ENCODE measurements at places on chromosomes 5 and 9.

DNA sequence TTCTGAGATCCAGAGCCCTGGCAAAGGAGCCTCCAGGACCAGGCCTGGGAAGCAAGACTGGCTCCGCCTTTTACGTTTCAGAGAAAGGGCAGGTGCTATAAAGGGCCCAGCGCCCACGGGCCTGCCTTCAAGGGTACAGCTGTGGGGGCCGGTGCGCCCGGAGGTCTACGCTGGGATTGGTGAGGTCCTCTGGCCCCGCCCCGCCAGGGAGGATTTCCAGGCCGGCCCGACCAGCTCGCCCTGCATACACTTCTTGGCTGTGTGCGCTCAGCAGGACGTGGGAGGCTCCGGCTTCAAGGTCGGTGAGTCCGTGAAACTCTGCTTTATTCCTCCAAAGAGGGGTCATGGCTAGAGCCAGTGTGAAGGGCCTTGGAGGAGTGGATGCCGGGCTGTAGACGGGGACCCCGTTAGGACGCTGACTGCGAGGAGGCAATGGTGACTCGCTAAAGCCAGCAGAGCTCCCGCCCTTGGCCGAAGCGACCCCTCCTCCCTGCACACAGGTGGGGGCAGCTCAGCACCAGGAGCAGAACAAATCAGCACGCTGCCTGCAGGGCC lies at the start of gene CKMT2:
TSS of gene CKMT2 (plus strand) at position 243 of the 555 bp plus-strand sequence. CDS start 17,811 bp downstream, outside the sequence.
- DNase-seq: no peak

DNA sequence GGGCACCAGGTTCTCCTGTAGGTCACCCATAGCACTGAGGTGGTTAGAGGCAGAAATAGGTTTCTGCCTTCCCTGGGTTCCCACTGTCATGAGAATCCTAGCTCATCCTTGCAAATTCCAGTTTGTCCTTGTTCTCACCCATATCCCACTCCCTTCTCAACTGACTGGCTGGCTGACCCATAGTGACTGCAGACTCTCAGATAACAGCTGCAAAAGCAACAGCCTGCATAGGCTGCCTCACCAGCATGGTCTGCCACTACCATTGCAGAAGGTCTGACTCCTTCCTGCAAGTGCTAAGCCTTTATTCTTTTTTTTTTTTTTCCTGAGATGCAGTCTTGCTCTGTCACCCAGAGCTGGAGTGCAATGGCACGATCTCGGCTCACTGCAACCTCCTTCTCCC lies 194.0 kb downstream of the SEMA6A start:
- no peak for DNase-seq

GRCh38 chr5:168869615-168870227 lies 290.6 kb upstream of the PANK3 start:
- no peak for DNase-seq

- no peak for DNase-seq
These were observed 16.0 kb downstream of the SERINC5 start for GRCh38 chr5:80239680-80240367.

DNA sequence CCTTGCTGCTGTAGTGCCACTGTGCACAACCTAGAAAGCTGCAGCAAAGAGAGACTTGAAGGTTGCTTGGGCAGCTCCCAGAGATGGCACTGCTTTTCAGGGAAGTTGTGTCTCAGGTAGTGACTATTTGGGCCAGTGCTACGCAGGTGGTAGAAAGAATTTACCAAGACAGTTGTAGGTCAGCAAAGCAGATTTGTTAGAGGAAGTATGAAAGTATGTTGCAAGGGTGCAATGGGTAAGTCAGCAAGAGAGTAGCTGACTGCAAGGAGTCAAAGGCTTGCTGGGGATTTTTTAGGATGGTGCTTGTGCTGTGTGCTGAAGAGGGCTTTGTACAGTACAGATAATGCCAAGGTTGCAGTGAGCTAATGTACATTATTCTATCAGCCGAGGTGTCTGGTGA lies 33.5 kb upstream of the SPARC start:
- DNase-seq: no peak

GRCh38 chr9:99850736-99851499 lies 29.2 kb downstream of the NR4A3 start:
- DNase-seq: no peak

DNA sequence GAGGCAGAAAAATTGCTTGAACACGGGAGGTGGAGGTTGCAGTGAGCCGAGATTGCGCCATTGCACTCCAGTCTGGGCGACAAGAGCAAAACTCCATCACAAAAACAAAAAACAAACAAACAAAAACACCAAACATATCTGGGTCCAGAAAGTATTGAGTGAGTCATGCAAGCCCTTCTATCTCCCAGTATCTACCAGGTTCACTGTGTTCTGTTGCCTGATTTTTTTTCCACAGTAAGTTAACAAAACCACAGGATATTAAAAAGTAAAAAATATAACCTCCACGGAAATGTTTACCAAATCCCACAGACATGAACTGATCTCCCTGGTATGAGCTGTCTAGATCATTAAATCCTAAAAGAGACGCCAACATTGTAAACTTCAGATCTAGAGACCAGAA lies 94.4 kb downstream of the ANKH start:
- no peak for DNase-seq

DNA sequence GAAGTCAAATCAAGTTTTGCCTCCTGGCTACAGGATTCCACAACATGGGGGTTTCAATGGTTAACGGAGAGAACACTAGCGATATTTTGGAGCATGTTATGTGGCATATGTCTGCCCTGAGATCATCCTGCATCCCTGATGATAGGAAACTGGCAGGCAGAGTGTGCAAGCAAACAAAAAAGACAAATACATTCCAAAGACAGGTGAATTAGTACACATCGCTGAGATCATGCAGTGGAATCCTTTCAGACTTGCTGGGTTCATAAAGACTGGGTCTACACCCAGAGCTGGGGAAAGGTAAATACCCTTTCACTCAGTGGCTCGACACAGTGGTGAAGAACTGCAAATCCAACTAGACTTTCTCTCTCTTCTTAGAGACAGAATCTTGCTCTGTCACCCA lies 286.5 kb downstream of the EFNA5 start:
- DNase-seq: no peak

DNA sequence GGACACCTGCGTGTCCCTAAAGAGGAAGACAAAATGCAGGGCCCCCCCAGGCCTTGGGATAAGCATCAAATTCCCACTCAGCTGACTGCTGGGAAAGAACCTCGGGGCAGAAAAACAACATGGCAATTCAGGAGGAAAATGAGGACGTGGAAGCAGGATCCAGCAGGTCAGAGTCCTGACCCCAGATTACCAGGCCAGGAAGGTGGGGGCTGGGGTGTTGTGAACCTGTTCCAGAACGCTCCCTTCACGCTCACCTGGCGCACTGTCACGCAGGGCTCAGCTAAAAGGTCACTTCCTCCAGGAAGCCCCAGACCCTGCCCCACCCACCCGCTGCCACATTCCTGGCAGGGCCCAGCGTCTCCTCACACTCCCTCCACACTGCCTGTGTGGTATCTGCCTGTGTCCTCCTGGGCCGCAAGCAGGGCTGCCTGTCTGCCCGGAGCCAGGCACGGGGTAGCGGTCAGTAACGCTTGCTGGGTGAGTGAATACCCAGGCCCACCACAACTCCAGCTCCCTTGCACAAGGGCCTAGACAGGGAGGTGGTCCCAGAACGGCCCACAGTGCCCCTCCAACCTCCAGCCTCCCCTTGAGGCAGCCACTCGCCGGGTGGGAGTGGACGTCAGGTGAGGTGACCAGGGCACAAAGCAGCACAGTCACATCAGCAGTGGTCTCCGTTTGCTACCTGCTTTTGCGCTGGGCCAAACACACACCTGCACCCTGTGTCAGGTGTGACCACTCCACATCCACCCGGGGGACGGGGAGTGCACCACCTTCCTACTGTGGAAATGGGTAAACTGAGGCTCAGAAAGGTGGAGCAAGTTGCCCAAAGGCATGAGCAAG lies 18.1 kb downstream of the VAV2 start:
- peak; percentile 11 for DNase-seq

DNA sequence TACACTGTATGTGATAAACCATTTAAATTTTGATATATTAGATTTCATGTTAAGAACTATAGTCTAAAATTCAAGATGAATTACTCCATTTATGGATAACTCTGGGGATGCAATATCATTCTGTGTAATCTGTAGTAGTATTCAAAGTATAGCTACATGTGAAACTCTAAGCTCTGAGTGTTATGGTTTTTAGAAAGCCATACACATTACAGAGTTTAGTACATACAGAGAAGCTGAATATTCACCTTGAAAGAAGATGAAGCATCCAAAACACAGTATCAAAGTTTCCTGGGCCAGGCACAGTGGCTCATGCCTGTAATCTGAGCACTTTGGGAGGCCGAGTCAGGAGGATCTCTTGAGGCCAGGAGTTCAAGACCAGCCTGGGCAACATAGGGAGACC lies 25.0 kb downstream of the ABHD17B start:
- DNase-seq: no peak

DNA sequence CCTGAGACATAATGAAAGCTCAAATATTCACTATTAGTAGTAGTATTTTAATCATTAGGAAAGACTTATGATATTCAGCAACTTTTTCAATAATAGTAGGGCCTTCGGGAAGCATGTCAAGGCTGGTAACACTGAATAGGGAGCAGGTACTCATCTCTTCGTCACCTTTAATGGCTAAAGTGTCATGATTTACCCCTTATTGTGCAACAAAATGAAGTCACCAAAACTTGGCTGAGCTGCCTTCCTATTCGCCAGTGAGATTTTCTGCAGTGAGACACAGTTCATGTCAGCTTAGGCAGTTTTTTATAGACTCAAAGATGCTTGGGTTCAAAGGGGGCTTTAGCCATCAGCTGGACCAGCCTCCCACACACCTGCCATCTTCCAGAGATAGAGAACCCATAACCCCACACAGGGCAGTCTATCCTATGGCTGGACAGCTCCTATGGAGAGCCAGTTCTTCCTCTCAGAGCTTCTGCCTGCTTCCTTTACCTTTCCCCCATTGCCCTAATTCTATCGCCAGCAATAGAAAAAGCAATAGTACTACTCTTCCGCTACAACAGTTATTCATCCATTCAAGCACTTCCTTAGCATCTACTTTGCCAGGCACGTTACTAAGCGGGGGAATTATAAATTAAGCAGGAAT lies 2.3 kb upstream of the CPLX2 start:
- DNase-seq: no peak

GRCh38 chr5:75262271-75262670 lies 25.6 kb upstream of the ANKRD31 start:
- DNase-seq: no peak

DNA sequence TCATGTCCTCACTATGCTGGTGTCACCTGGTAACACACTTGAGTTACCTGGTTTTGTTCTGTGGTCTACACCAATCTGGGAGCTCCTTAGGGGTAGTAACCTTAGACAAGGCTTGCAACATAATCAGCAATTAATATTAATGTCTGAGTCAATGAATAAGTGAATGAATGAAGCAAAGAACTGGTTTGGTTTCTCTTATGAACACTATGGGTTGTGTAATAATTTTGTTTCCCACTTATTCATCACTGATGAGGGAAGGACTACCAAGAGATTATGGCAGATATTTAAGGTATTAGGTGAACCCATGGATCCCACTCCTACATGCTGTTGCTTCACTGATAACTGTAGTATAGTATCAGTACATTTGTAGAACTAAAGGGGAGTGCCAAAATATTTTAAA lies 116.0 kb downstream of the SLC12A2 start:
- no peak for DNase-seq

GRCh38 chr5:172180936-172181335 lies 7.1 kb downstream of the STK10 start:
- no peak for DNase-seq

- peak; percentile 37 for DNase-seq
These were observed 68.4 kb downstream of the PDZD2 start for GRCh38 chr5:31707329-31707728.

DNA sequence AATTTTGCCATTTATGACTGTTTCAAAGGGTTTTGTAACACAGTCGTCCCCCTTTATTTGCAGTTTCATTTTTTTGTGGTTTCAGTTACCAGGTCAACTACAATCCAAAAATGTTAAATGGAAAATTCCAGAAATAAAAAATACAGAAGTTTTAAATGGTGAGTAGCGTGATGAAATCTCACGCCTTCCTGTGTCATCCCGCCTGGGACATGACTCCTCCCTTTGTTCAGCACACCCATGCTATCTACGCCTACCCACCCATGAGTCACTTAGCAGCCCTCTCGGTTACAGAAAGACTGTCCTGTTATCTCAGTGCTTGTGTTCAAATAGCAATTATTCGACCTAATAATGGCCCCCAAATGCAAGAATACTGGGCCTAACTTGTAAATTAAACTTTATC lies 765.3 kb upstream of the ADAMTS16 start:
- DNase-seq: no peak

- DNase-seq: no peak
These were observed 2.1 kb downstream of the EDIL3 start for GRCh38 chr5:84382363-84383295.

DNA sequence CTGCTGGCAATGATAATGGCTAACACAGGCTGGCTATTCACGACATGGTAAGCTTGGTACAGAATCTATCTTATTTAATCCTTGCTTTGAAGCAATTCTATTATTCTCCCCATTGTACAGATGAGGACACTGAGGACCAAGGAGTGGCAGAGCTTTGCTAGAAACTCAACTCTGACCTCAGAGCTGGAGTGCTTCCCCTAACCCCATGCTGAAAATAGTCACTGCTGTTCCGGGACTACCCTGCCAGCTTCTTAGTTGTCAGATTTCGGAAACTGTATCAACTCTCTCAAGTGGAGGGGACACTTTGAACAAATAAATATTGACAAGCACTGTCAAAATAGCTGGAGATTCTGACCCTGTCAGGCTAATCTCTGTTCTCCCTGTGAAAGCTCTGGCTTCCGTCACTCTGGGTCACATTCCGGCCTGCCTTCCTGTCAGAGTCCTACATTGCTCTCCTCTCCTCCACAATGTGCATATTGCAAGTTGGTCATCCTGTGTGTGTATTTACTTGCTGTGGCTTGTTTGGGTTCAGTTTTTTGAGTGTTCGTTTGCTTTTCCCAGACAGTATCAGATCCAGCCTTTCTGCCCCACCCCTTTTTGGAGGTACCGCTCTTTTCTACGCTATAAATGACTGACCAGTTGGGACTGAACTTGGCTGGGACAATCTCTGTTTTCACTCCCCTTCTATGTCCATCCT lies 134.3 kb upstream of the MAP1B start:
- DNase-seq: no peak

DNA sequence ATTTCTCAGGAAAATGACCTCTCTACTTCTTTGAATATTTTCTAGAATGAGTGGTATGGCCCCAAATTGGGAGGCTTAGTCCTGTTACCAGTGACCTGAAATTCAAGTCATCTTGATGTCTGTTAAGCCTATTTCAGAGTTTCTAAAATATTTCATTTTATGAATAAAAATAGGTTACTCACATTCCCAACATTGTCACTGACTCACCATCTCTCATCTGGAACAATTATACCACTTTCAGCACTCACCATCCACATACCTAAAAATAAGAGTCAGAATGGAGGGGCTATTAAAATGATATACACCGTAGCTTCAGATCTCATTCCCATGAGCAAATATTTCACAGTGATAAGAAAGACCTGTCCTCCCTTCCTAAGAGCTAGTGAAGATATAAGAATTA lies 71.8 kb downstream of the KIAA1958 start:
- DNase-seq: no peak

DNA sequence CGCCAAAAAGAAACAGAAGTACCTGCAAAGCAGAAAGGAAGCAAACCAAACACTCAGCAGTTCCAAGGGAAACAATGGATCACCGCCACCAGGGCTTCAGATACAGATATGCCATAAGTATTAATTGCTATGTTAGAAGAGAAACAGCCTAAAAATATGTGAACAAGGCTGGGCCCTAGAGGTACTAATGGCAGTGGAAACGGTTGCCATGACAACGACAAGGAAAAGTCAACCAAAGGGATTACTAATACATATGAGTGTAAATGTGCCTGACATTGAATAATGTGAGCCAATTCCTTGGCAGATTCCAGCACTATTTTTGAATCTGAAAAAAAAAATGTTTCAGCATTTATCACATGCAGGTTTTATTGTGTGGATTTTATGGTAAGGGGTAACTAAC lies 75.0 kb downstream of the CAVIN4 start:
- DNase-seq: no peak
